ENCODE measurements at places on chromosomes 5 and 9.
A peak's percentile ranks its signal among the peaks of the same experiment; 100 is the strongest.

- no peak for DNase-seq
Observed at GRCh38 chr5:153425914-153426313, 64.6 kb upstream of the GRIA1 start.

GRCh38 chr5:169920474-169920873 lies 59.8 kb downstream of the INSYN2B start:
- no peak for DNase-seq

- DNase-seq = peak; percentile 61
Observed at GRCh38 chr5:148805326-148806290, 20.8 kb upstream of the ADRB2 start.

DNA sequence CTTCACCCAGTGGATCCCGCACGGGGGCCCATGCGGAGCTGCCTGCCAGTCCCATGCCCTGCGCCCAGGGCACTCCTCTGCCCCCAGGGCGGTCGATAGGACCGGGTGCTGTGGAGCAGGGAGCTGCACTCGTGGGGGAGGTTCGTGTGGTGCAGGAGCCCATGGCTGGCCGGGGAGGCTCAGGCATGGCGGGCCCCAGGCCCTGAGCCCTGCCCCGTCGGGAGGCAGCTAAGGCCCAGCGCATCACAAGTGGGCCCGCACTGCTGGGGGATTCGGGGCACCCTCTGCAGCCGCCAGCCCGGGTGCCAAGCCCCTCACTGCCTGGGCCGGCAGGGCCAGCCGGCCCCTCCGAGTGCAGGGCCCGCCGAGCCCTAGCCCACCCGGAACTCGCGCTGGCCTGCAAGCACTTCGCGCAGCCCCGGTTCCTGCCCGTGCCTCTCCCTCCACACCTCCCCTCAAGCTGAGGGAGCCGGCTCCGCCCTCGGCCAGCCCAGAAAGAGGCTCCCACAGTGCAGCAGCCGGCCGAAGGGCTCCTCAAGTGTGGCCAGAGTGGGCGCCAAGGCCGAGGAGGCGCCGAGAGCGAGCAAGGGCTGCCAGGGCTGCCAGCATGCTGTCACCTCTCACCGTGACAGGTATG lies 221.1 kb upstream of the RORB start:
- no peak for DNase-seq

GRCh38 chr5:64811050-64811640 lies 42.4 kb downstream of the CWC27 start:
- peak; percentile 78 for DNase-seq

DNA sequence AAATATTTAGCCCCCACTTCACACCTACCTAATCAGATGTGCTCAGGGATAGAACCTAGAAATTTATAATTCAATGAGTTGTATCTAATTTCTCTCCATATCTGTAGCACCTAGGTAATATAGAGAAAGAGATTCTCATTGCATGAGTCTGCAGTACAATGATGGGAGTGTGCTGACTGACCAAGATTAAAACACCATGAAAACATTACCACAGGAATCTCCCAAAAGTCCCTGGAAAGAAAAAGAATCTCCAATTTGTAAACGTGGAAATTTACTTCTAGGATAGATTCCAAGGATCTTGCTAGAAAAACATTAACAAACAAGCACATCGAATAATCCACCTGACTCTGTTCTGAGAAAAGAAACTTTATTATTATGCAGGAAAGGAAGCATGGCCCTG lies 45.0 kb upstream of the DMRTA1 start:
- DNase-seq = no peak

DNA sequence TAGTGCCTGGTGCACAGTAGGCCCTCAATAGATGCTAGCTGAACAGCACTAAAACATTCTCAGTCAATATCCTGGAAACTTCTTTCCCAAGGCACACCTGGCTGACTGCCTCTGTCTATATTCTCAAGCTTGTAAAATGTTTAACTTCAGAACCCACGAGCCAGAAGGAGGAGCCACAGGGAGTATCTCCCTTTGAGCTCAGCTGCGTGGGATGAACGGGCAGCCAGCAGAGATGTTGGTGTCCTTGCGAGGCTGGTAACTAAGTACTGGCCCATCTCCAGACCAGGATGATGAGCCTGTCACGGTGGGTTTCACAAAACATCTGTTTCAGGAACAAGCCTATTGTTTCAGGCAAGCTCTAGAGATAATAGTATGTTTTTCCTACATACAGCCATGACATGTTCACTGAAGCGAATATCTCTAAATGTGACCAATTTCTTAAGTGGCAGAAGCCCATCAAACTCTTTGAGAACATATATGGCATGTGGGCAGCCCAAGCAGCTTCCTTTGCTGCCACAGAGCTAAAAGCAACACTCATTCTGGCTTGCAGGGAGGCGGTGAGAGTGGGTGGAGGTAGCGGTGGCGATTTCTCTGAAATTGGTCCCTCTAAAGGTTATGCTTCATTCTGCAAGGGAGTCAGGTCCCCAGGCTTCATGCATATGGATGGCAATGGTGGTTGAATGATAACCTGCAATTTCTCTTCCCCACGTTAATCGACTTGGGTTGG lies 206.2 kb downstream of the TTLL11 start:
- DNase-seq = no peak

- DNase-seq = no peak
Observed at GRCh38 chr5:4078544-4078943, 482.9 kb downstream of the IRX1 start.

DNA sequence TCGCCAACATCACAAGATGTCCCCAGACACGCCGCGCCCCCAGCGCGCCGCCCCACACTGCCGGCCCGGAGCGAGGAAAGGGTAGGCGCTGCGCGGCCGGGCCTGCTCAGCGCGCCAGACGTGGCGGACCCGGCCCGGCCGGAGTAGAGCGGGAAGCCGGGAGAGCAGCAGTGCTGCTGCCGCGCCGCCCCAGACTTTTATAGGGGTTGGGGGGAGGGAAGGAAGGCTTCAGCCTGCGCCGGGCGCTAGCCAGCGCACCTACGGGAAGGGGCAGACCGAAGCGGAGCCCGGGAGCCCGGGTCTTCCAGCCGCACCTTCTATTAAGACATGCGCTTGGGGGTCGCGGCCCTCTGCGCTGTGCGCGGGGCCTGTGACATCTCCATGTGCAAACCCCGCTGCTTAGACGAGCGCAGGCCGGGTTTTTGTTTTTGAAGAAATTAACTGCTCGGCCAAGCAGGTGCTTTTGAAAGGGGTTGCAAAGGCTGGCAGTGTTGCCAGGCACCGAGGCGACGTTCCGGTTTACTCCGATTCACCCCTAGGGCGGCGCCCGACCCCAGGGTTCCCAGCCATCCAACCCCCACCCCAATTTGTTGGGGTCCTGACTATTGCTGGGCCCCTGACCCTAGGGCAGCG lies 353 bp upstream of the PAX5 start:
- no peak for DNase-seq

DNA sequence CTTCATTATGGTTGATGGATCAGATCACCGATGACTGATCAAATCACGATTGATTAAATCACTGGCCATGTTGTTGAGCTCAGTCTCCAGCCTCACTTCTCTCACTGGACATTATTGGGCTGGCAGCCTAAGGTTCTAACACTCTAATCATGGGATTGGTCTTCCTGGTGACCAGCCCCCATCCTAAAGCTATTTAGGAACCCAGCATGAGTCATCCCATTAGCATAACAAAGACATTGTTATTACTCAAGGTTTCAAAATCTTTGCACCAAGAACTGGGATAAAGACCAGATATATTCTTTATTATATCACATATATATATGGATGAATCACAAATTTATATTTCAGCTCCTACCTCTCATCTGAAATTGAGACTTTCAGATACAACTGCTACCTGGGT lies 272.1 kb upstream of the IL12B start:
- DNase-seq = no peak

DNA sequence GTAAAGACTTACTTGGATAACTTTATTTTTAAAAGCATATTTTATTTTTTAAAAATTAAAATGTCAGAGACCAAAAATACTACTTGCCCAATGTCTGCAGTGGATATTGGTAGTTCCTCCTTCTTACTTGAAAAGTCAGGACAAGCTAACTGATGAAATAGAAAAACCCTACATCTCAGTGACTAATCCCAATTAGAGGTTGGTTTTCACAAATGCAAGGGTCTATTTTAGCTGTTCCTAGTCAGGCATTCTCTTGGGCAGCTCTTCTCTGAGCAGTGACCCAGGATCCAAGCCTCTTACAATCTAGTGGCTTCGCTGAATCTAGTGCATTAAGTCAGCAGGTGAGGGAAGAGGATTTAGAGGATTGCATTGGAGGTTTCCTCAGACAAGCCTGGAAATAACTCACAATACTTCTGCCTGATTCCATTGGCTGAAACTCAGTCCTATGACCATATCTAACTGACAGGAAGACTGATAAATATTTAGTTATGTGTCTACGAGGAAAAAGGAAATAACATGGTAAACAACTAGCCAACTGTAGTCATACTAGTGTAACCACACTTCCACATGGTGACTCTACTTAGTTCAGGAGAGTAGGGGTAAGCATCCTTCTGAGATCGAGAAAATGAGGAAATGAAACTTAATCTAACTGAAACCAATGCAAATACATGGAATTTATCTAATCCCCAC lies 34.2 kb upstream of the MIER3 start:
- DNase-seq = no peak

DNA sequence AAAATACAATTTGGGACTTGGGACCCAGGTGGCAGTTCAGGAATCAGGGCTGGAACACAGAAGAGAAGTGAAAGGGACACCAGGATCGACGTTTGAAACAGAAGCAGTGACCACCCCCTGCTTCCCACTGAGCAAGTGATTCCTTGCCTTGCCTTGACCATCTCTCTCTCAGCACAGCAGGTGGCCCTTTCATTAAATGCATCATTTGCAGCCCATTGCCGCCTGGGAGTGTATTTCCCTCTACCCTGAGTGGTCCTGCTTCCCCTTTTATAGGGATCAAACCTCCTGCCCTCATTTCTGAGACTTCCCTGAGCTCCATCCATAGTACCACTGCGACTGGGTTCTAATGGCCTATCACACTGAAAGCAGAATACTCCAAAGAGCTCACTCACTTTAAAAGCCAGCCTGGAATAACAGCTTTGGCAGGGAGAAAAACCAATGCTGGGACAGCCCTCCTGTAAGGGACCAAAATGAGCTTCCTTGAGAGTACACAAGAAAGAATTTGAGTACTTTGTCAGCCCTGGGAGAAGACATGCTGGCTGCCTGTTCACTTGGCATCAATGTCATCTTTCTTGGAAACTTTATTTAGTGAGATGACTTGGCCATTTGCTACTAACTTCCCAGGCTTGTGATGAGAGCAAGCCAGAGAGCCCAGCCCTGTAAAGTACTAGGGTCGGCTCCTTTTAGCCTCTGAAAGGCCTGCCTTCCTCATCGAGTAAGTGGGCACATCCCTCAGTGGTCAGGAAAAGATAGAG lies 149.7 kb downstream of the SLIT3 start:
- no peak for DNase-seq

DNA sequence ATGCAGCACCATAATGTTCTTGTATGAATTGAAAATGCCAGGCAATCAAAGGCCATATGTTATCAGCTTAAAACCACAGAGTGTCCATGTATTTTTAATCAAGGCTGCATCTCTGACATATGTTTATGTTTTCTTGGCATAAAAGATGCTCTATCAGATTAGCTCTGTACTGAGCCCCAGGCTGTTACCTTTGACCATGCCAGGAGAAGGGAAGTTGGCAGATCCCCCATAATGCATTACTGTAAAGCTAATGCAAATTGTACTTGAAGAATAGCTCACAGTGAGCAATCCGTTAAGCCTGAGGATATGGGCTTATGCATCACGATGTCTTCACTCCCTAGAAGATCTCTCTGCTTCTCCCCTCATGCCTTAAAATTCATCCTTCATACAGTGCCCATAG lies 414.4 kb downstream of the BRINP1 start:
- DNase-seq = no peak

- DNase-seq = no peak
Observed at GRCh38 chr5:141522301-141522700, 33.4 kb downstream of the PCDHGC5 start.

DNA sequence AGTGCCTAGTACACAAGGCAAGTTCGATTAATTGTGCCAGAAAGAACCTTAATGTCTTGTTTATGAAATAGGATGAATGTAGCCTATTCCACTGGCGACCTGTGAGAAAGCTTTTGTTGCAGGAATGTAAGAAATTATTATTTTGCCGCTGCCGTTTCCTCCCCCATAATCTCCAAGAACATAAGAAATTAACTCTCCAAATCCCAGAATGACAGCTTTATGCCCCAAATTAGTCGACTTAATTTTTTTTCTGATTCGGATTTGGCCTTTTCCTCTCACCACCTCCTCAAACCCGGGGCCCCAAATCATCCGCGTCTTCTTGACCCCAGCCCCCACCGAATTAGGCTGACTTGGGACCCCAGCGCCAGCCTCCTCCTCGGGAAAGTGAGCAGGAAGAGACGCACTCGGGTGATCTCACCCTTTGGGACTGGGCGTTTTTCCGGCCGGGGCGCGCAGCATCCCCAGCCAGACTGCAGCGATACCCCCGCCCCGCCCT lies 682 bp upstream of the SPTAN1 start:
- DNase-seq = no peak

GRCh38 chr5:133226186-133226585 lies 174.4 kb downstream of the HSPA4 start:
- no peak for DNase-seq

DNA sequence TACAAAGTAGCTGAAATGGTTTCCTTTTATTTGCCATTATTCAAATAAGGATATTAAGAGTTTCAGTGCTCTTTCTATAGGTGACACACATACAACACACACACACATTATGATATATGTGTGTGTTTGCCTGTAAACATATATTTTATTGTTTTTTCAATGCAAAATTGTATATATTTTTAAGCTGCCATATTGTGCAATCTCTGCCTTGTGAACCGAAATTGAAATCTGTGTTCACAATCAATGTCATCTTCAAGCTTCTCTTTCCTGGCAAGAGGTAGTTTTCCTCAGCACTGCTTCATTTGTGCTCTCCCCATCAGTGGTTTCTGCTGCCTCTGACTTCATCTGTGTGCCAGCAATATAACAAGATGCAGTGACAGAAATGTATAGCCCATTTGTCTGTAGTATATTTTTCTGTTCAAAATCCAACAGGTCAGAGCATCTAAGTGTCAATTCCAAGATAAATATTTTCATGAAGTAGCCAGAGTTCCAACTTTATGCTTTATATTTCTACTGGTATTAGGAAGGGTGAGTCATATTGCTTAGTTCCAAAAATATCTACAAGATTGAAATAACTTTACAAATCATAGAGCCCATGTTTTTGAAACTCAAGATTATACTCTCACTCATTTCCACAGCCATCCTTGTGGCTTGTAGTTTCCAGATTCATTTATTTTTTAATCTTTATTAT lies 1704.8 kb upstream of the CDH9 start:
- no peak for DNase-seq

- no peak for DNase-seq
Observed at GRCh38 chr9:36517131-36517530, 55.6 kb upstream of the MELK start.
